Activated CD8-positive, alpha-beta T cell treated with anti-CD3 and anti-CD28 coated beads, Interleukin-2, amount 10 ng/mL, durations not matched to agents 7 days and 5 days (primary cell): ENCODE measurements at places on chromosomes 7 and 10. TPM values are rescaled to one million over a fixed set of nuclear protein-coding genes. Genes with fewer than 3 reads are reported as not detected.

The PTPN20 gene
- total RNA-seq = not detected

The HOXA7 gene
- not detected for total RNA-seq

DNA sequence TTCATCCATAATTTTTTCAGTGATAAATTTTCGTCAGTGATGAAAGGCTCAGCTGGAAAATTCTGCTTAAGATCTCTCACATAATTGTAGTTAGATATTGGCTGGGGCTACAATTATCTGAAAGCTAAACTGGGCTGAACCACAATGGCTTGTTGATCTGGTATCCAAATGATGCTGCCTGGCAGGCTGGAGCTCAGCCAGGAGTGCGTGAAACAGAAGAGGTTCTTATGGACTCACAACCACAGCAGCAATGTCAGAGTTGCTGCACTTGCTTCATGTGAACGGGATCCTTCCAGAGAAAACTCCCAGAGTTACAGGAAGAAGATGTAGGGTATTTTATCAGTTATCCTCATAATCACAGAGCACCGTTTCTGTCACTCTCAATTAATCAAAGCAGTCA, 533.2 kb upstream of the POM121L12 start:
- no peaks in the 10 kb centered on the region for H3K4me1 ChIP-seq
- no peak overlapping the region for H3K4me3 ChIP-seq
- H3K27ac ChIP-seq = no peak overlapping the region
- H3K36me3 ChIP-seq = no peaks in the 10 kb centered on the region

DNA sequence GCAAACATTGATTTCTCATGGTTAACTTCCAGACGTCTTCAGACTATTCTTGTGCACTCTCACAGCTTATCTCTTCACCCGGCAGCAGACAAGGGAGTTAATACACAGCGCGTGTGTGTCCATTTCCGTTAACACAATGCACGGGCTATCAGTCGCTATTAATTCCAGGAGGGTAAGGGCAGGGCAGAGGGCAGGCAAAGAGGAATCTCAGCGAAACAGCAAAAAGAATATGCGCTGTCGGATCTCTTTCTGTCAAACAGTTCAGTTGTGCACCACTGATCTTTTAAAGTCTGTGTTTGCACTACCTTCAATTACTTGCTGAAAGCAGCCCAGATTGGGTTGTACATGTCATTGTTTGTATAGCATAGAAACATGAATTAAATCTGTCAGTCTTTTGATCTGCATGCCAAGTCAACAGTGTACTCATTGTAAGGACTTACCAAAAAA, 41.1 kb upstream of the CABCOCO1 start:
- H3K27ac ChIP-seq = no peak overlapping the region
- H3K36me3 ChIP-seq = no peaks in the 10 kb centered on the region
- DNase-seq = no peak
- no peak overlapping the region for H3K4me3 ChIP-seq

DNA sequence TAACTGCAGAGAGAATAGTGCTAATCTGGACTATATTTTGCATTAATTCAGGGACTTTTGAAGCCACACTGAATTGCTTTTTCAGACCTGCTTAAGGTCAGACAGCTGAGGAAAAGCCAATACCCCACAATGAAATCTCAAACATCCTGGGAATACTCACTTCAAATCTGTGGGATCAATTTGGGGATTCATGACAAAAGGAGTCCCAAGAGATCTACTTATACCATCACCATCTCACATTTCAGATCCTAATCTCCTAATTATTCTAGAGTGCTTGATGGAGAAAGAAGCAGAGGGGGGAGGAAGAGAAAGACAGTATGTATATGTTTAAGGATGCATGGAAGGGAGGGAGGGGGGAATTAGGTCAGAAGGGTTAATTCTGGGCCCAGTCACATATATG, 202.2 kb downstream of the CACNA2D1 start:
- no peaks in the 10 kb centered on the region for H3K4me1 ChIP-seq
- H3K27ac ChIP-seq = no peak overlapping the region

The PGAM2 gene
- total RNA-seq = 0.68 TPM

DNA sequence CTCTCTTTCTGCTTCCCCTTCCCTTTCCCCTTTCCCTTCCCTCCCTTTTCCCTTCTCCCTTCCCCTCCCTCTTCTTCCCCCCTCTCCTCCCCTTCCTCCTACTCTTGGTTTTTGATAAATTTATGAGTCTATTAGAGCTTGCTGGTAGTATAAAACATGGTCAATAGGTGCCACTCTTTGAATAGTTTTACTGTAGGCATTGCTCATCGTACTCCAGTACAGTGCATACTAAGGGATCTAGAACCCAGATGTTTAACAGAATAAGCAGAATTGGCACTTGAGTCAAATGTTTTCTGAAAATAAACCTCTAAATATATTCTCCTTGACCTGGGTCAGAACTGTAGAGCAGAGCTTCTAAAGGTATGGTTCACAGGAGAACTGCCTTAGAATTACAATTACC, 126.7 kb downstream of the SORCS3 start:
- H3K27ac ChIP-seq = no peak overlapping the region
- no peak for DNase-seq
- H3K27me3 ChIP-seq = no peaks in the 10 kb centered on the region
- no peaks in the 10 kb centered on the region for H3K4me1 ChIP-seq
- no peaks in the 10 kb centered on the region for H3K36me3 ChIP-seq
- no peak overlapping the region for H3K4me3 ChIP-seq

The CADPS2 gene
- not detected for total RNA-seq

DNA sequence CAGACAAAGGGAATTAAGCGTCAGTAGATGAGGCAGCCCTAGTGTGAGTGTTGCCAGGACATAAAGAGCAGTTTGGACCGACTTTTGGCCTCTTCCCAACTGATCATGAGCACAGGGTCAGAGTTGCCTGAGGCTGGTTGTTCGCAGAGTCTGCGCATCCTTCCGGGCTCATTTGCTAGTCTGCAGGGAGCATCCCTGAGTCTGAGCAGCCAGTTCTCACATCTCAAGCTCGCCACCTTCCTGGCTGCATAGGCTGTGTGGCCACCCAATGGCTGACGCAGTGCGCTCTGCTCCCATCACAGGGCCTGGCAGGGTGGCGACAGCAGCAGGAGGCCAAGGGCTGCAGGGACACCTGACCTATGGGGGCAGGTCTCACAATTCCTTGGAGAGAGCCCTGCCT, 5.0 kb downstream of the GAD2 start:
- DNase-seq = no peak
- H3K27me3 ChIP-seq = peaks cover 76% of the 10 kb centered on the region
- H3K27ac ChIP-seq = no peak overlapping the region
- peaks cover 15% of the 10 kb centered on the region for H3K4me1 ChIP-seq
- peaks cover 2% of the 10 kb centered on the region for H3K36me3 ChIP-seq

- H3K27me3 ChIP-seq = peaks cover 3% of the 10 kb centered on the region
- no peak overlapping the region for H3K4me3 ChIP-seq
- H3K36me3 ChIP-seq = peaks cover 6% of the 10 kb centered on the region
- no peak for DNase-seq
Measured at GRCh38 chr7:140260352-140261104, 83.7 kb upstream of the KDM7A start.

DNA sequence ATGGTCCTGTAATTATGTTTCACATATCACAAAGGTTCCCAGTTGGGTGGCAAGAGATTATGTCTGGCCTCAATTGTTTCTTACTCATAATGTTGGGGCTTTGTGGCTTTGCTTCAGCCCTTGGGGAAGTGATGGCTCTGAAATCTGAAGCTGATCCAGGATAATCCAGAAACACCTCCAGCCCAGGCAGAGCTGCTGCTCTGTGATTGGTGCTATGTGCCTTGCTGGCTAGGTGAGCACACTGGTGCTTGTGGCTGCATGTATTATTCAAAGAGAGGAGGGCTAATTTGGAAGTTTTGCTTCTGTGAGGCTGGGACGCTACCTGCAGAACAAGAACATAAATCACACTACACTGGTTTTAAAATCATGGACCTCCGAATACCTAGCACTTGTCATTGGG, 346.6 kb upstream of the MGMT start:
- no peak for DNase-seq
- no peak overlapping the region for H3K27ac ChIP-seq
- H3K36me3 ChIP-seq = no peaks in the 10 kb centered on the region
- peaks cover 8% of the 10 kb centered on the region for H3K27me3 ChIP-seq
- H3K4me1 ChIP-seq = peaks cover 7% of the 10 kb centered on the region
- no peak overlapping the region for H3K4me3 ChIP-seq

GRCh38 chr7:109498131-109498530, 928.5 kb downstream of the DNAJB9 start:
- H3K27me3 ChIP-seq = no peaks in the 10 kb centered on the region
- H3K27ac ChIP-seq = no peak overlapping the region
- no peaks in the 10 kb centered on the region for H3K4me1 ChIP-seq
- no peak for DNase-seq

DNA sequence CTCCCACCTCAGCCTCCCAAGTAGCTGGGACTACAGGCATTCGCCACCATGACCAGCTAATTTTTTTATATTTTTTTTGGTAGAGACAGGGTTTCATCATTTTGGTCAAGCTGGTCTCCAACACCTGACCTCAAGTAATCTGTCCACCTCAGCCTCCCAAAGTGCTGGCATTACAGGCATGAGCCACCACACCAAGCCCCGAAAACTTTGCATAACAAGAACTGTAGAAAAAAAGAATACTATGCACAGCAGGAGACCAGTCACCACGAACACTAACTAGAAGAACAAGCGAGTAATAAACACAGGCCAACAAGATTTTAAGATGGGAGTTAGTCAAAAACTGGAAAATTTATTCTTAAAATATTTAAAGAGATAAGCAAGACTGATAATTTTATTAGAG, 447.0 kb downstream of the ETV1 start:
- H3K4me3 ChIP-seq = no peak overlapping the region
- no peak for DNase-seq
- H3K27me3 ChIP-seq = no peaks in the 10 kb centered on the region

The CUEDC2 gene
- total RNA-seq = 71.7 TPM

GRCh38 chr10:132291826-132292225, 15.9 kb downstream of the STK32C start:
- H3K27ac ChIP-seq = no peak overlapping the region
- DNase-seq = no peak
- no peaks in the 10 kb centered on the region for H3K36me3 ChIP-seq
